ENCODE measurements at places on chromosomes 2 and 18.

GRCh38 chr2:73069855-73070642 lies 1.5 kb downstream of the SFXN5 start:
- DNase-seq: no peak

DNA sequence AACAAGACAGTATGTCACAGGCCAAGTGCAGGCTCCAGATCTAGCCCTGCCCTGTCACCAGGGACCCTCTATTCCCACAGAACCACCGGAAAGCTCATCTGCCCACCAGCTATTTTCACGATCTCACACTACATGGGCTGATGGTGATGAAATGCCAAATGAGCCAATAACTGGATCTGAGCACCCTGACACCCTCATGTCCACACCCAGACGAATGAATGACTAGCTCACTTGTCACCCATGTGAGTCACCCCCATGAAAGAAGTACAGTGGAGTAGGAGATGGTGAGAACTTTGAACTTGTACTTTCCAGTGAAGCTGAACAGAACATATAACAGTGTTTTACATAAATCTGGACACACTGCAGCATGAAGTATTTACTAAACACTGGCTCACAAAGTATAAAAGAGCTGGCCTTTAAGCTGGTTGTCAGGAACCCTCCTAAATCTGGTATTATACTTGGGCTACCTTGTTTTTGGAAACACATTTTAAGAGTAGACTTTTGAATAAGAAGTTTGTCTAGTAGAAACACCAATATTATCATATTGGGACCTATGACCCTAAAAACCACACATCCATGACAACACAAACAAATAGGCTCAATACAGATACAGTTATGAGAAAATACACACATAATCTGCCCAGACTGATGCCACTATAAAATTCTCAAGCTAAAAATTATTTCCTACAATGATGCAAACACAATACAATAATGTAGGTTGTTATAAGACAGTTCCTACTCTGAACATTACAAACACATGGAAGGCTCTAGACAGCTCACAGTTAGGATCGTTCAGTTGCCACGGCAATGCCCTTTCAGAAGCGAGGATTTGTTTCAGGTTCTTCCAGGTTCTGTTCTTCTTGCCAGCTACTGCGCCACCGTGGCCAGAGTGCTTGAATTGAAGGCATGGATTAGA lies 19.0 kb downstream of the INO80C start:
- DNase-seq: peak; percentile 10

DNA sequence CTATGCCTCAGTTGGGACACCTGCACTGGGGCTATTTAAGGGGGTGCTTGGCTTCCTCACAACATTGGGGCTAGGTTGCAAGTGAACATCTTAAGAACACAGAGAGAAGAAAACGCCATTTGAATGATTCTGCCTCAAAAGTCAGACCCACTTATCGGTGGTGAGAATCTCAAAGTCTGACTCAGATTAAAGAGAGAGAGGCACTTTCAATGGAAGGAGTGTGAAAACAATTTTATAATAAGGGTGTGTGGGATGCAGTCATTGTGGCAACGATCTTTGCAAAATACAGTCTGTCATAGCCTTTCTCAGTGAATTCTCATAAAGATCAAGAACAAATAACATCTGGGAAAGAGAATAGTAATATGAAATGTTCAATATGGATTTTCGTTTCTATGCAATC lies 41.8 kb downstream of the CCDC102B start:
- DNase-seq: no peak

GRCh38 chr2:187126247-187127005 lies 277.5 kb upstream of the ZSWIM2 start:
- DNase-seq: no peak

DNA sequence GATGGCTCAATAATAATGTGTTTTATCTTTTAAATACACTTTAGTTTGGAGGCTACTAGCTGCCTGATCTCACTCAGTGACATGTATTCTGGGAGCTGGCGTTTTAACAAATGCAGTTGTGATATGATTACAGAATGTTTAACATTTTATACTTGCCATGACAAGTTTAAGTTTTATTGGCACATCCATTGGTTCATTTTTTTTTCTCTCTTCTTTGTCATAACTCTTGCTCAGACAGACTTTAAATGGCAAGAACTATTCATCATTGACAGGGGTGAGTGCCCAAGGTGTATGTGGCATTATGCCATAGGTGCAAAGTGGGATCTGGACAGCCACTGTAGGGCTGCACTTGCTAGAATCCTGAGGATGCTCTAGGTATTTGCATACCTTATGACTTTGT lies 72.1 kb upstream of the MYL1 start:
- no peak for DNase-seq

DNA sequence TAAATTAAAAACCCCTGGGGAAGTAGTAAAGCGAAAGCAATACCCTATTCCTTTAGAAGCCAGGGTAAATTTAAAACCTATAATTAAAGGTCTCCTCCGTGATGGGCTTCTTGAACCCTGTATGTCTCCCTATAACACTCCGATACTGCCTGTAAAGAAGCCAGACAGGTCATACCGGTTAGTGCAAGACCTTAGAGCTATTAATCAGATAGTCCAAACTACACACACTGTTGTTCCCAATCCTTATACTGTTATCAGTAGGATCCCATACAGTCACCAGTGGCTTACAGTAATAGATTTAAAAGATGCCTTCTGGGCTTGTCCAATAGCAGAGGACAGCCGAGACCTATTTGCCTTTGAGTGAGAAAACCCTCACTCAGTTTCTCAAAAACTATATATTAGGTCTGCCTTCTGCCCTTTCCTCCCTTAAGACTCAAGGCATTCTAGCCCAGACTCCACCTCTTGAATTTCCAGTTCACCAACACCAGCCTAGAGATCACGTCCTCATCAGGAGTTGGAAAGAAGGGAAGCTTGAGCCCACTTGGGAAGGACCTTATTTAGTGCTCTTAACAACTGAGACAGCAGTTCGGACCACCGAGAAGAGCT lies 12.4 kb upstream of the SAP130 start:
- DNase-seq: no peak
